ENCODE measurements at places on chromosomes 16 and 17.

DNA sequence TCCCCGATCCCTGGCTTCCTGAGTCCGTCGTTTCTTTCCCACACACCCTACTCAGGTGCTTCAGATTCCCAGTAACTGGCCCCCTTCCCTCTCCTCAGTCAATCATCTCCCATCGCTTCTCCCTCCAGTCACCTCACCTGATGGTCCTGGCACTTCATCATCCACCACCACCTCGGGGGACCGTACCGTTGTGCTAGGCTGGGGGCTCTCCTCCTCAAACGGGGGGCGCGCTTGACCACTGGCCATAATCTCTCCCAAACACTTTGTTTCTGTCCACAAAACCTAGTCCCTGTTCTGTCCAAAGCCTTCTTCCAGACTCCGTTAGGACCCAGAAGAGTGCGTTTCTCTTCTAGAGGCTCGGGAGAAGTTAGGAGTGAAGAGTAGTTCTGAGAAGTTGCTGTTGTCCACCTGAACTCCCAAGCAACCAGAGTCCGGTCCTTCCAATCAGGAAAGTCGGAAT lies at the start of gene SPDYE4:
SPDYE4 (minus strand) TSS at position 410 of the 460 bp plus-strand sequence; CDS start at position 246, 164 bp downstream.
- DNase-seq = no peak

- no peak for DNase-seq
These were observed 16.5 kb upstream of the SPNS3 start for GRCh38 chr17:4417129-4417667.

DNA sequence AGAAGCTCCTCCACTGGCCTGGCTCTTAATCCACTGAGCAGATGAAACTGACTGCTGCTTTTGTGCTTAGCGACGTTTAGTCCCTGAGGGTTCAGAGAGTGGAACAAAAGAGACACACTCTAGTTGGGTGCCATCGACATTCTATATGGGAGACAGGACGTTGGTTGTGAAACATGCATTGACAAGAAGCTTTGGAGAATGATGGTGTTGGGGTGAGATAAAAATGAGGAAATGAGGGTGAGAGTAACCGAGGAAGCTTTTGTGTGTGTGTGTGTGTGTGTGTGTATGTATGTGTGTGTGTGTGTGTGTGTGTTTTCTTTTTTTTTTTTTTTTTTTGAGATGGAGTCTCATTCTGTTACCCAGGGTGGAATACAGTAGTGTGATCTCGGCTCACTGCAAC lies 89.5 kb downstream of the ABCC1 start:
- DNase-seq = no peak

DNA sequence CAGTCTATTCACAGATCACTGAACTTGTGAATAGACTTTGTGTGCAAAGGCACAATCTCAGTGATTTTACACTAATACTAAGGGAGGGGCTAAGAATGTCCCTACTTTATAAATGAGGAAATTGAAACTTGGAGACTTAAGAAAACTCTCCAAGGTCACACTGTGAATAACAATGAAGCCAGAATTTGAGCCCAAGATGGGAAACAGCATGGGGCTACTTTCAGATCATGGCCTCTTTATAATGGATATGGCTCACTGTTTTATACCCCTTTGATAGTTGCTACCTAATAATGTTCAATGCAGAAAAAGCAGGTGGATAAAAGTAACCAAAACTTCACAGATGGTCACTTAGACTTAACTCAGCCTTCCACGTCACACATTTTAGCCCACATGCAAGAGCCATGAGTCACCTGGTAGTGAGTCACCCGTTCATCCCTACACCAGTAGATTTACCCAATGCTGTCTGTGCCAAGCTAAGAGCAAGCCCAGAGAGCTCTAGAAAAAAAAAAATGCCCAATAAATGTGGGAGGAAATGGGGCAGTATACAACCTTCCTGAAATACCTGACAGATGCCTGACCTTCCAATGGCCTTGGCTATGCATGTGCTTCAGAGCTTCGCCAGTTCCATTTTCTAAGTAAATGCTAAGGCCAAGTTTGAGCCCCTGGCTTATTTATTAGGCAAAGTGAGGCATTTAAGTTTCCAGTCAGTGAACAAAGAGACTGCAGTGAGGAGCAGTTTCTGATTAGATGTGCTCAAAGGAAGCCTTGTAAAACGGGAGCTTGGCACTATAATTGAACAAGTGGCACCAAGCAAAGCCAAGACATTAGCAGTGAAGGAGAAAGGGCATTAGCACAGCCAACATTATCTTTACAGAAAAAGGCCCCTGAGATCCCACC lies 219.7 kb downstream of the TMEM114 start:
- DNase-seq = no peak

GRCh38 chr17:66673668-66674276 lies 161.1 kb upstream of the CACNG5 start:
- DNase-seq = peak; percentile 10

DNA sequence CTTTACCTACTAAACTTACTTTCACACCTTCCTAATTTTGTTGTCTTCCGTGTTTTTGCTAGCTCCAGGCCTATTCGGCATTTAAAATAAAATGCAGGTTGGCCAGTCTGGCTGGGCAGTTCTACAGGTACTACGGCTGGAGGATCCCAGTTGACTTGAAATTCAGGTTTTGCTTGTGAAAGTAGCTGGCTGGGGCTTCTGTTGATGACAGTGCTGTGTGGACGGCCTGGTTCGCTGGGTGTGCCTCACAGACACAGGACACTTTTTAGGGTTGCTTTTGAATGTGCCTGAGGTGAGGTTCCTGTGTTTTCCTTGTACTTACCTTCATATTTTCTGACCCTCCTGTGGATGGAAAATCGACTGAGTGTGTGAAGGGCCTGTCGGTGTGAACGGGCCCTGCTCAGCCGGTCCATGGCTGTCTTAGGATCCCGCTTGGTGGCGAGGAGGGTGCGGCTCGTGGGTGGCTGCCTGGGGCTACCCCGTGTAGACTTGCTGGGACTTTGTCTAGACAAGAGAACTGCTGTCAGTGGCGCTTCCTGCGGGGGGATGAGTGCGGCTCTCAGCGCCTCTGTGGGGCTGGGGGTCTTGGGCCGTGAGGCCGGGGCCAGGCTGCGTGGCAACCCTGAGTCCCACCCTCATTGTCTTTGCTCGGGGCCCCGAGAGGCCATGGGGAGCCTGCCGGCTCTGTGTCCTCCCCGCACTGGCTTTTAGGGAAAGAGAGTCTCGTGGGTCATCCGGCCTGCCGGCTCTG lies 18.7 kb upstream of the ZNF750 start:
- no peak for DNase-seq

DNA sequence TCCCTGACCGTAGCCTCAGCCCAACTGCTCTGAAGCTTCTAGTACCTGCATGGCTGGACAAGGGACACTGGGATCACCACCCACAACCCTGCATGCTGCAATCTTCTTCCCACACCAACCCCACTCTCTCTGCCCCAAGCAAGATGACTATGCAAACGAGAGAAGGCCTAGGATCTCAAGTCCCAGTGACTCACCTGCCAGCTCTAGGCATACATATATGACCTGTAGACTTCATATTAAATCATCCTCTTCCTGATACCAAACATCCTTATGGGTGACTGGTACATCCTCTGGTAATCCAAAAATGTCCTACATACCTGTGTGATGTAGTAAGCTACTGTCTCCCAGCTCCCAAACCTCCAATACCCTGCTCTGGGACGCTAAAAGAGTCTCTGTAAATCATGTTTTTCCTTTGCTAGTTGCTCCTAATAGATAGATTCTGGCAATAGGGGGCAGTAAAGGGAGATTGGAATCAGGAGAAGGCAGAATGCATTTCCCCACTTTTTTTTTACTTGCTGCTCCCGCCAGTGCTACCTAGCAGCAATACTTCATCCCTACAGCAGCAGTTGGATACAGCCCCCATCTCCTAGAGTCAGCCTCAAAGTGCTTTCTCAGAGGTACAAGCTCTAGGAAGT lies 43.4 kb upstream of the SOX9 start:
- no peak for DNase-seq

GRCh38 chr16:1474796-1475551 lies at the start of gene CLCN7:
Gene CLCN7, minus strand, starts transcription at chr16:1475028. Its CDS starts 54 bp downstream, at chr16:1474974.
- DNase-seq = peak; percentile 74

DNA sequence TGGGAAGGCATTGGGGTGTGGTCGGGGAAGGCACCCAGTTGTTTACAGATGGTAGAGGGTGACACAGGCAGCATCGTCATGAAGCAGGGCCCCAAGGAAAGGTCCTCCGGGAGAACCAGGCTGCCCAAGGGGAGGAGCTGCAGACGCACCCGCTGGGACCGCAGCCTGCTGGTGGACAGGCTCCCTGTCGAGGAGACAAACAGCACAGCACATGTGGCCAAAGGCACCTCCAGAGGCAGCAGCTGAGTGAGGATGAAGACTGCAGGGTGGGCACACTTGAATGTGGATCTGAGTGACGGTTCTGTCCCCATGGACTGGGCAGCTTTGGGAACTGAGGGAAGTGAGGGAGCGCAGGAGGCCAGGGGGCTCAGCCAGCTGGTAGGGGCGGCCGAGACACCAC lies 12.4 kb downstream of the CHMP1A start:
- DNase-seq = no peak

- no peak for DNase-seq
These were observed 89.1 kb downstream of the BCAS3 start for GRCh38 chr17:60766778-60767190.

DNA sequence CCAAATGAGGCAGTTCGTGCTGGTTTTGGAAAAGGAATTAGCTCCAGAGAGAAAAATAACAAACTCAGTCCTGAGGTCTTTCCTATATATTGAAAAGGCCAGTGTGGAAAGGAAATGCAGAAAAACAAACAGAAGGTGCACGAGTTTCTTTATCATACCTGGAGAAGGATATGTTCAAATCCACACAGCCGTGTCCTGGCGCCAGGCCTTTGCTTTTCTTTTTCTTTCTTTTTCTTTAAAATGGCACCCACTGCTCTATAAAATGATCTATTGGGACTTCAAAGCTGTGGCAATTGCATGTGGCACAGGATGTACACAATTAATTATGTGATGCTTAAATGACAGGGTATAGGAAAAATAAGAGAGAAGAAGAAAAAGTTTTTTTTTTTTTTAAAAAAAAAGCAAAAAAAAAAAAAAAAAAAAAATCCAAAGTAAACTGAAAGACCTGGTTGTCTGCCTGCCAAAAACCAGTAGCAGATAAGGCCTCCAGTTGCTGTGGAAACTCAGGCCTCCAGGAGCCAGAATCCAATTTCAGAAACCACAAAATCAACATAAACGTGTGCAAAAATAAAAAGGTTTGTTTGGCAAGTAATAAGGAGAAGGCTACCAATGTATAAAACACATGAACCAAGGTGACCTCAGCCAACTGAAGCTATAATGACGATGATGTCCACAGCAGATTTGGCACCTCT lies 957.6 kb upstream of the SOX9 start:
- no peak for DNase-seq

DNA sequence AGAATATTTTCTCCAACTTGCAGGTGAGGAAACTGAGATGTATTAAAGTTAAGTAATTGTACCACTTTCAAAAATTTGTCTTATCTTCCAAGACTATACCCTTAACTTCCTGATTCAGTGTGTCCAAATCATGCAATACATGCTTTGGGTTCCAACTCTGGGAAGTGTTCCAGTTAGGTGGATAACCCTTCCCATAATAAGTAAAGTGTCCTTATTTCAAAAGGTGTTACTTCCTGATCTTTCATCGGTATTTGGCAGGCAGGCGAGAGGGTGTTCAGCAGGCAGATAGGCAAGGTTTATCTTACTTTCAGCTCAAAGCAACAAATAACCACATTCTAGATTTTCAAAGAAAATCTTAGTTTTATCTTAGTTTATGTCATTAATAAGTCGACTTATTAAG lies 46.3 kb upstream of the ARHGAP44 start:
- DNase-seq = no peak

GRCh38 chr16:60811051-60811608 lies 1225.1 kb downstream of the CDH8 start:
- no peak for DNase-seq

- DNase-seq = no peak
These were observed 309.0 kb upstream of the MAF start for GRCh38 chr16:79909571-79909970.

- no peak for DNase-seq
These were observed 101.4 kb downstream of the CACNG3 start for GRCh38 chr16:24357511-24357910.

DNA sequence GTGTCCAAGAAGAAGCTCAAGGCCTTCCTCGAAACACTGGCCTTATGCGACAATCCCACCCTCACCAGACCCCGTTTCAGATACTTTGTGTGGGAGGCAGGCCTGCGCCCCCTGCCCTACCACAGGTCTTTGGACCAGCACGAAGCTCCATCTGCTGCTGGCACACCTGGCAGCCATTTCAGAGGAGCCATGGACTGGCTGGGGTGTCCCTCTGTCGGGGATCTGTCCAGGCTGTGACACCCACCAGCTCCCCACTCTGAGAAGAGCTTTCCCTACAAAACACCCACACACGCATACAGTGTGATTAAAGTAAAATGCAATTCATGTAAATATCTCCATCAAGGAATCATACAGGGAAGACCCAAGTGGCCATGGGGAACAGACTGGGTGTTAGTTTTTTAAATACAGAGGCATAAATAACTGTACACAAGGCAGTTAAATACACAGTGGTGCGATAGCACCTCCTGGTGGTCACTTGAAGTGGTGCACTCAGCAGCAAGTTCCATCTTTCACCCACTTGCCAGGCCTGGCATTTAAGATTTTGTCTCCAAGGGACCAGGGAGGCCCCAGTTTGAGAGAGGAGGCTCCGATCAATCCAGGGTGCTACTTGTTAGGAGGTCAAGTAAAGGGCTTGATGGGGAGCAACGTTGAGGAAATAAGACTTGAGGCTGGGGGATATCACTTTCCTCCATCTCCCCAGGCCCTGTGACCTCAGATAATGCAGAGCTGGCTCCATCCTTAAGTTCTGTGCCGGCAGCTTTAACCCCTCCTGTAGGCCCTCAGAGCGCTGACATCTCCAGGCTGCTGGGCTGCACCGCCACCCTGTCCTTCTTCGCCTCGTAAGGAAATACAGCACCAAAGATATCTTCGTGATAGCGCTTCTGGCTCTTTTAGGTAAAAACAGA lies 43.6 kb downstream of the NOS2 start:
- DNase-seq = peak; percentile 34

DNA sequence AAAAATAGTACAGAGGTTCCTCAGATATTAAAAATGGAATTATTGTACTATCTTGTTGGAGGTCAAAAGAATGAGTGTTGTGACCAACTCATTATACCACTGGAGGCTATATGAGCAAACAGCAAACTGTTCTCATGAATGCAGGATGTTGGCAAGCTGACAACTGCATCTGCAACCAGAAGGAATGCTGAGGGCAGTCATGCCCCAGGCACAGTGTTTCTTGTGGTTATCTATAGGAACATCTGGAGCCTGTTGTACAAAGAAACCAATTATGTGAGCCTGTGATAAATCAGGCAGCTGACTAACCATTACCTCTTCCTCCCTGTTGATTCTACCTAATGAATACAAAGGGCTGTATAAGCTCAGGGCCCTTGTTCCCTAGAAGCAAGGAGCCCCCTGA lies 2057.1 kb downstream of the TP53TG3F start:
- DNase-seq = no peak

Measured in stimulated activated CD4-positive, alpha-beta T cell treated with anti-CD3 and anti-CD28 coated beads, Interleukin-1b, Interleukin-23, amount 100 ng/mL, for 1 hour (primary cell).